ENCODE measurements at places on chromosomes 3 and 15.

GRCh38 chr15:34642247-34642646, 58.8 kb upstream of the GOLGA8B start:
- DNase-seq = no peak

GRCh38 chr3:189288348-189289235, 116.8 kb downstream of the TPRG1 start:
- no peak for DNase-seq

DNA sequence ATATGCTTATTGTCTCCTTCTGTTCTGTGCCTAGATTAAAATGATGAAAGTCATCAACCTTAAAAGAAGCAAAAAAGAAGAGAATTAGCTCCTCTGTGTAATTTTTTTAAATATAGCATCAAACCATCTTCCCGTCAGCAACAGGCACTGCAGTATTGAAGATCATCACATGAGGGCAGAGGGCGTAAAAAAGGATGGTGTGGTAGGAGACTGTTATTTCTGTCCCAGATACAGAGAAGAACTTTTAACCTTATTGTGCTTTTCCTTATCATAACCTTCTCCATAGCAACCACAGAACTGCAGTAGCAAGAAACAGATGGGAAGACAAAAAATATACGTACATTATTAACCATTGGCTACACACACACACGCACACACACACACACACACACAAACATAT, 88.8 kb downstream of the IGSF11 start:
- DNase-seq = no peak

DNA sequence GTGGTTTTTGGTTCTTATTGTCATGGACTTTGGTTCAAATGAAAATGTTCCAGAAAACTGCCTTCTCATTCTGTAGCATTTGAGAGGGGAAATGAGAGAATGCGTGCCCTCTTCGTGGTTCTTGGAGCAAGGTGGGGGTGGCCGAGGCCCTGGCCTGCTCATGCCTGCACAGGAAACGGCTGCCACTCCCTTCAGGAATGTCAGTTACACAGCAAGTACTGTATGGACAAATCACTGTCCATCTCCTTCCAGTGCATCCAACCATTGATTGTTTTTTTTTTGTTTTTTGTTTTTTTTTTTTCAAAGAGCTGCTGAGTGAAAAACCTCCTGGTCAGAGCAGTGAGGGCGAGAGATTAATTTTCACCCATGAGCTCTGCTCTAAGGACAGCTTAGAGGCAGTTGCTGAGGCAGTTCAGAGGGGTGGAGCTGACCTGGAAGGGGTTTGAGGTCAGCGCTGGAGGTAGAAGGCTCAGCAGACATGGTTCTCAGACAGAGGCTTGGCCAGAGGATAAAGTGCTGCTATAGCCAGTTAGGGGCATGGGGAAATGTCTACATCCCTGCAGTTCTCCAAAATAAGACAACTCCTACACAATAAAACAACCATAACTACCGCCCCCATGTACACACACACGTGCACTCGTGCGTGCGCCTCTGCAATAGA, 20.2 kb upstream of the KIF23 start:
- DNase-seq = no peak
